Amygdala (tissue), 56 donors: ENCODE measurements at places on chromosomes 2 and 18.

DNA sequence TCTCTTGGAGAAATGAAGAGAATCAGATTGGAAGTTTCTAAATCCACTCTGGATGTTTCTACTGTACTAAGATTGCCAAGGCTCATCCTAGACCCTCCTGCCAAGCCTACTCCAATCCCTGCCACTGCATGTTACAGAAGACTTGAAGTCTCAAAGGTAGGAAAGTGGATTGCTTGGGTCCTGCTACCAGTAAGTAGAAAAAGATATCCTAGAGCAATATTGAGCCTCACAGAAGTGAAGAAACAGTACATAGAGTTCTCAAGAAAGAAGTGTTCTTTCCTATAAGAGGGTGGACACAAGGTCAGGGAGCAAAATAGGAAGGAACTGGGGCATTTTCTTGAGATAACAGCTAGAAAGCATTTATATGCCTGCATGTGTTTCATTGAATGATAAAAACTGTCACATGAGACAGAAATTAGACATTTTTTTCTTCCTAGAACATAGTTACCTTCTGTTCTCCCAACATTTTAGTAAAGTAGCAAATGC, 232.9 kb downstream of the RBM43 start:
- no peak for DNase-seq

- no peak for DNase-seq
Measured at GRCh38 chr2:231212329-231212845, 14.0 kb downstream of the ARMC9 start.

DNA sequence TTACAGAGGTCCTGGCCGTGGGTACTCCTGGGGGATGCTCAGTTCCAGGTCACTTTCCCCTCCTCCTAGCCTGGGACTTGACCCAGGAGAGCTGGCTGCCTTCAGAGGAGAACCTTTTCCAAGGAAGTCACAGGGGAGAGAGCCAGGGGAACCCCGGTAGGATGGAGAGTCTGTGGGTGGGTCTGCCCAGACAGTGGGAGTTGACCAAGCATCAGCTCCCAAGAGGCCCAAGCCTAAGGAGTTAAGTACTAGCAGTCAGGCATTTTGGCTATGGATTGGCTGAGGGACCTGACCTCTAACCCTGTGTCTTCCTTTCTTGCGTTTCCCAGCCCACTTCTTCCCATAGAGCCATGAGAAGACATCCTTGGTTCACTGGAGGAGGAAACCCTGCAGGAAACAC, 48.8 kb upstream of the PLB1 start:
- DNase-seq, result no peak

- DNase-seq, result no peak
Measured at GRCh38 chr2:42935692-42936671, 143.6 kb upstream of the HAAO start.

- DNase-seq, result no peak
Measured at GRCh38 chr2:112075490-112076260, 20.6 kb downstream of the TMEM87B start.
